ENCODE measurements at places on chromosomes 5 and 9.

GRCh38 chr5:120354126-120354525, 110.0 kb upstream of the PRR16 start:
- no peak for DNase-seq

DNA sequence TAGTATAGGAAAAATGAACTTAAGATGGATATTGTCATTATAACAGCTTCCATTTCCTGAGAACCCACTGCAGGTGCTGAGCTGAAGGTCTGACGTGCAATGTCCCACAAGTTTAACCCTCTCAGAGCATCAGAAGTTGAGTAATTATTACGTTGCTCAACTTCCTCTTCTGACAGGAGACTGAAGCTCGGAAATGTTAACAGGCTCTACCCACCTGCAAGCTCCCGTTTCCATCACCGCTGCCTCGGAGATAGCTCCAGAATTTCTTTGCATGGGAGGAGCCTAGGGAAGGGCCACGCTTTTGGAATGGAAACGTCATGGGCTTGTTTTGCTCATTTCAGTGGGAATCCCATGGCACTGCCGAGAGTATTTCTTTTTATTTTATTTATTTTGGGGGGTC, 1.0 kb upstream of the NTMT1 start:
- no peak for DNase-seq

DNA sequence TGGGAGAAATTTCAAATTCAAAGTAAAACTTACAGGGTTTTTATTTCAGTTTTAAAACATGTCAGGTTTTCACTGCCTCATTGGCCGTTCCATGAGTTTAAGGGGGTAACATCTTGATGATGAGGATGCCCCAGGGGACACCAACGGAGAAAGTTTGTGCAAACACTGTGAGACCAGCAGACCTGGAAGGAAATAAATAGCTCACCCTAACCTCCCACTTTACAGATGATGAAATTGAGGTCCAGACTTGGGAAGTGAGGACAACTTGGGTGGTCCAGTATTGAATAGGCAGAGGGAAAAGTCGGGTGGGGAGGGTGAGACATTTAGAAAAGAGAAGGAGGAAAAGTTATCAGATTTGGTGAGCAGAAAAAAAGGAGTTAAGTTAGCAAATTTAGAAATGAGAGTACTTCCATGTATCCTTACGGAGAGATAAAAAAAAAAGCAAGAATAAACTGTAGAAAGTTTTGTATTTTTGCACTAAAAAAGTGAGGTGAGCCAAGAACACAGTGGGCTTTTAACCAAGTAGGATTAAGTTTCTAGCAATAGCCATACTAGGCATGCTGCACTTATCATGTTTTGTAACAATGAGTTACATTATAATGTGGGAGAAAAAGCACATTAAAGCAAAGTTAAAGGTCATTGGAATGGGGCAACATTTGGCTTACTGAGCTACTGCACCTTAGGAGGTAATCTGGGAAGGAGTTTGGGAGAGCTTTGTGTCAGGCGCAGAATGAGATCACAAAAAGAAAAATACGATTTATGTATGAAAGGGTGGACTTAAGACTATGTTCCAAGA, 125.1 kb downstream of the GAS1 start:
- DNase-seq, result no peak

DNA sequence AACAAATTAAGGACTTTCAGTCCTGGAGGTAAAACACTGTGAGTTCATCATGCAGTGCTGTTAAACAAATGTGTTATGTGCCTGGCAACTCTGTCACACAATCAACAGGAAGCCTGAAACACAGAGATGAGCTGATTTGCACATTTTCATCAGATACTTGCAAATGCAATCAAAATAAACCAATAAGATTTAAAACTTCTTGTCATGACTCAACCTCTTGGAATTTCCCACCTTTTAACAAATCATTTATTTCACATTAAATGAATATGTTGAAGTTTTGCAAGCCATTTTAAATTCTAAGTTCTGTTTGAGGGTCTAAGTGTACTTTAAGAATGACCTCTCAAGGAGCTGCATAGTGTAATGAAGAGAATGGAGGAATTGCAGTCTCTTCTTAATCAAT, 64.4 kb downstream of the ANXA1 start:
- DNase-seq, result no peak

DNA sequence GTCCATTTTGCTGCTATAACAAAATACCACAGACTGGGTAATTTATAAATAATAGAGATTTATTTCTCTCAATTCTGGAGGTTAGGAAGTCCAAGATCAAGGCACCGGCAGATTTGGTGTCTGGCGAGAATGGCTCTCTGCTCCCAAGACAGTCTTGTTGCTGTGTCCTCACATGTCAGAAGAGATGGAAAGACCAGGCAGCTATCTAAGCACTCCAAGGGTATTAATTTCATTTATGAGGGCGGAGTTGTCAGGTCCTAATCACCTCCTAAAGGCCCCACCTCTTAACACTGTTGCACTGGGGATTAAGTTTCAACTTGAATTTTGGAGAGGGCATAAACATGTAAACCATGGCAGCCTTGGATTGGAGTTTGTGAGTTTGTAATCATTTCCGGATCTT, 30.3 kb downstream of the ADCY2 start:
- no peak for DNase-seq

DNA sequence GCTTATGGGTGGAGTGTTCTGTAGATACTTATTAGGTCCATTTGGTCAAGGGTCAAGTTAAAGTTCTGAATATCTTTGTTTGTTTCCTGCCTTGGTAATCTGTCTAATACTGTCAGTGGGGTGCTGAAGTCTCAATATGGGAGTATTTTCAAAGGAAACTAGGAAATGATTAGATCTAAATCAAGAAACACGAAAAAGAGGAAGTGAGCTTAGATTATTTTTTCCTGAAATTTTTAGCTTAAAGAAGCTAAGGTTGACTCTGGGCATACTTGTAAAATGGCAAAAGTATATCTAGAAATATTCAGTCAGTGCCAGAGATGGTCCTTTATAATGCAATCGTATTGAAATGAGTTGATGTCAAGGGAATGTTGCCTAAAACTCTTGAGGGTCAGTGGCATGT, 313.5 kb downstream of the ICE1 start:
- no peak for DNase-seq

- no peak for DNase-seq
Observed at GRCh38 chr5:111121926-111122325, 29.8 kb downstream of the WDR36 start.

DNA sequence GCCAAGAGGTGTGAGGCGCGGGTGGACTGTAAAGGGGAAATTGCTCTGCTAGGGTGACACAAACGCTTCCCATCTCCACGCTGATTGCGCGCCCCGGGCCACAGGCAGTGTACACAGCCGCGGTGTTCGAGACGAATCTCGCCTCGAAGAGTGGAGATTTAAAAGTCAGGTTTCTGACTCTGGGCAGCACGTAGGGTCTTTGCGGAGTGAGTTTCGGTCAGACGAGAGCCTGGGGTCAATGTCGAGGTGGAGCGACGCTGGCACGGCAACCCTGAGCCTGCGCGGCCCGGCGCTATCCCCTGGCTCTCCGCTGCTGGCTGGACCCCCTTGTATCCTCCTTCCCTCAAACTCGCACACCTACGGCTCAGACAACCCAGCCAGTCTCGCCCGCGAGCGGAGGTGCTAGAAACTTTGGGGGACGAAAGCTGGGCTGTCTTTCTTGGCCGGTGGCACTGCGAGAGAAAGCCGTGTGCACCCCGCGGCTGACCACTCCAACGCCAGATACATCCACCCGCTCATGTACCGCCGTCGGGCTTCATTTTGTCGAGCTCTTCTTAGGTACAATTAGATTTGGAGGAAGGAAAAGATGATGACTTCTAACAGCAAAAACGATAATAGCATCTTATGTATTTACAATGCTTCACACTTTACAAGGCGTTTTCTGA, 5.4 kb upstream of the FOXB2 start:
- no peak for DNase-seq

Data from stimulated activated CD8-positive, alpha-beta memory T cell treated with anti-CD3 and anti-CD28 coated beads, Interleukin-7, amount 100 ng/mL, for 24 hours (primary cell).